ENCODE measurements at places on chromosomes 5 and 9.

DNA sequence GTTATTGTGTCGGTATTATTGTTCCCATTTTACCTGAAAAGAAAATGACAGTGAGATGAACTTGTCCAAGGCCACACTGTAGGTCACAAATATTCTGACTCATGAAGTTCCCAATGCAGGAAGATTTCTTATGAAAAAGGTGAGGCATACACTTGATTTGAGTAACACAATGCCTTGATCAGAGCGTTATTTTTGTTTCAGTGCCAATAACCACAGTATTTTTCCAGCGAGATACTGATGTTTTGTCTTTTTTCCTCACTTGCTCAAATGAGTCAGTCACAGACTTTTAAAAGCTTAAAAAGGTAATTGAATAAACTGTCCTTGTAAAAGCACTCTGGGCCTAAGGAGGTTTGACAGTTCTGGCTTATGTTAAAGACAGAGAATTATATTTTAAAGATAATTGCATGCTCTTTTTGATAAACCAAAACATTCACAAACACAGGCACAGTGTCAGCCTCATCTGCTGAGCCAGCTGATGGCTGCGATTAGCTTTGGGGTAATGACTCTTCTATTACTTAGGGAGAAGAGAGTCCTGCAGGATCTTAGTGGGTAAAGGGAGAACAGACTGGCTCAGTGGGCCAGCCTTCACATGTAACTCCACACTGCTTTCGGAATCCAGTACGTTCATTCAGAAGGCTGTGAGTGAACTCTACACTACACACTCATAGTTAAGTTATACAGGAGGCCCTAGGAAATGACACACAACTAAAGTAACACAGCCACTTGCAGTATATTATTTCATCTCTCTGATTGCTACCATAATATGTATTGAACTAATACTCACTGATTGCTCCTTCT, 165.5 kb upstream of the CD180 start:
- DNase-seq, result no peak

GRCh38 chr9:134024828-134025605, at the start of gene BRD3OS:
TSS of gene BRD3OS (plus strand) at chr9:134025481. CDS start at chr9:134026748, 1,267 bp downstream.
- peak; percentile 98 for DNase-seq

GRCh38 chr5:34656001-34656699, at the start of gene RAI14:
TSS of gene RAI14 (plus strand) at chr5:34656328. CDS start at chr5:34686920, 30,592 bp downstream.
- DNase-seq, result peak; percentile 56

- DNase-seq, result no peak
These were observed 71.5 kb downstream of the SLIT3 start for GRCh38 chr5:169229342-169229892.

DNA sequence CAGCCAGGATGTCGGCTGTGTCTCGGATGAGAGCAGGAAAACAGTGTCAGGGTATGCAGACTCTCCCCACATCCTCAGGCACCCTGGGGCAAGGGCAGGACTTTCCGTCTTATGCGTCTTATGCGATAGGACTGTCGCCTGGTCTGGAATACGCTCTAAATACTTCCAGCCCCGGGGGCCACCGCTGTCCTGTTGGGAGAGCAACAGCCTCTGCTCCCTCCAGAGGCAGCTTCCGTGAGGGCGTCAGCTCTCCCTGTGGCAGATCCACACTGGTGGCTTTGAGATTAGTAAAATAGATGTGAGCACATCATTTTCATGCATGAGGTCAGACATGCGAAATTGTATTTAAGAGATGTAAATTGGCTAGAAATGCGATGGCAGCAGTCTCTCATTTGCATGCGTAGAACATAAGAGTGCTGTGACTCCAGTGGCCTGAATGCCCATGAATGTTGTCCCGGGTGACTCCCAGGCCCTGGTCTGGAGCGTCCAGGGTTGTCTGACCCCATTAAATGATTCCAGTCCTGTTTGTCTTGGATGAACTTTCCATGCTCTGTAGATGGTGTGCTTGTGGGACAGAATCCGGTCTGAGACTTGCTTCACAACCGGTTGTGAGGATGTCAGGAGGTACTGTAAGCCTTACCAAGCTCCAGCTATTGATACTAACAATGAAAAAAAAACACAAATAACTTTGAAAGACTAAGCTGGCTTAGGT, 228.2 kb downstream of the SYK start:
- no peak for DNase-seq

DNA sequence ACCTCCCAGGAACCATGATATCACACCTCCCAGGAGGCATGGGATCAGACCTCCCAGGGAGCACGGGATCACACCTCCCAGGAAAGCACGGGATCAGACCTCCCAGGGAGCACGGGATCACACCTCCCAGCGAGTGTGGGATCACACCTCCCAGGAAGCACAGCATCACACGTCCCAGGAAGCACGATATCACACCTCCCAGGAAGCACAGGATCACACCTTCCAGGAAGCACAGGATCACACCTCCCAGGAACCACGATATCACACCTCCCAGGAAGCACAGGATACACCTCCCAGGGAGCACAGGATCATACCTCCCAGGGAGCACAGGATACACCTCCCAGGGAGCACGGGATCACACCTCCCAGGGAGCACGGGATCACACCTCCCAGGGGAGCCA, 30.0 kb upstream of the FCN2 start:
- DNase-seq, result no peak

DNA sequence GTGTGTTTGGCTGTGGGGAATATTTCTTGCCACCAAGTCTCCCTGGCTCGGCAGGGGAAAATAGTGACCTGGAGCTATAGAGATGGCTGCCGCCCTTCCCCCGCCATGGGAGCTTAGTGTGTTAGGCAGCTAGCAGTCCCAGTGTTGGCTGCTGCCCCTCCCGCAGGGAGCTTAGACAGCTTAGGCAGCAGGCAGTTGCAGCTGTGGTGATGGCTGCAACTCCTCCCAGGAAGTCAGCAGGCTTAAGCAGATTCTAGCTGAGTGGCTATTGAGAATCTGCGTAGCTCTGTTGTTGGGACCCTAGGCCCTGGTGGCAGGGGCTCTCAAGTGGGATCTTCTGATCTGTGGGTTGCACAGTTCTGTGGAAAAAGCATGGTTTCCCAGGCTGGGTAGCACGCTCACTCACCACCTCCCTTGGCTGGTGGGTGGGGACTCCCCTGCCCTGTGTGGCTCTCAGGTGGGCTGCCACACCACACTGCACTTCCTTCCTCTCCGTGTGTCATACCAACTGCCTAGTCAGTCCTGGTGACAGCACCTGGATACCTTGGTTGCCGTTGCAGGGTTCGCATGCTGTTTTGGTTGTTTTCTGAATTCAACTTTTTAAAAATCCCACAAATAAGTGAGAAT, 9.3 kb downstream of the OR1N2 start:
- DNase-seq, result no peak
